Dermis microvascular lymphatic vessel endothelial cell (primary cell): ENCODE measurements at places on chromosomes 5 and 9.

GRCh38 chr5:114101153-114101552 lies 260.7 kb upstream of the KCNN2 start:
- DNase-seq: peak; percentile 48

DNA sequence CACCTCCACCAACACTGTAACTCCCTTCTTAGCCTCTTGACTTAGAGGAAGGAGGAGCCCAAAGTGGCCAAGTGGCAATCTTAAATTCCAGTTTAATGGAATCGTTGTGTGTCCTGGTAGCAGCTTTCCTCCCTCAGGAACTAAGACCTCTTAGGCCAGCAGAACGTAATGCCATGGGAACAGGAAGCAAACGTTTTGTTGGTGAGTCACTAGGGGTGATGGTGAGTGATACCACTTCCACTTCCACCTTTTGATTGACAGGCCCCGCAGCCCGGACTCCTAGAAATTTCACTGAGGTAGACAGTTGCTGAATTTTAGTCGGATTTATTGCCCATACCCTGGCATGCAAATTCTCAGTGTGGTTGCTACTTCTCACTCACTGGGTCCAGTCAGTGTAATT lies 94.2 kb upstream of the FBN2 start:
- no peak for DNase-seq

DNA sequence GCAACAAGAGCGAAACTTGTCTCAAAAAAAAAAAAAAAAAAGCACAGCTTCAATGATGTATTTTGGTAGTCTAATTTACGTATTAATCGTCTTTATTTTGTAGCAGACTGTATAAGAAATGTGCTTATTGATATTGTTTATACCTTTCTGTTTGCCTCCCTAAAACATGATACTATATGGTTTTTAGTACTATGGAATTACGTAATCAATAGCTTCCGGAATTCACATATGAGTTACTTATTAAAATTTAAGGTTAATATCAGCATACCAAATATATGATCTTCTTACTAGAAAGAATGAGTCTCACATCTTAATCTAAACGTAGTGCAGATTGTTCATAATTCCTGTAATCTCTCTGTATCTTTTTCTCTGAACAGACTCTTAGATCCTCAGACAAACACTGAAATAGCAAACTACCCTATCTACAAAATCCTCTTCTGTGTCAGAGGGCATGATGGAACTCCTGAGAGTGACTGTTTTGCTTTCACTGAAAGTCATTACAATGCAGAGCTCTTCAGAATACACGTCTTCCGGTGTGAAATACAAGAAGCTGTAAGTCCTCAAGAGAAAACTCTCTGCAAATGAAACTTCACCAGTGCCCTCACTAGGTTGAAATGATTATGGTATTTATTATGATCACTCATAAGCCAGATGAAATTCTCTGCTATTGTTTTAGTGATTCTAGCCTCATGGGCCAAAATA lies 44.4 kb upstream of the GPR21 start:
- no peak for DNase-seq

- no peak for DNase-seq
Observed at GRCh38 chr5:123428521-123429220, 5.5 kb upstream of the CEP120 start.

DNA sequence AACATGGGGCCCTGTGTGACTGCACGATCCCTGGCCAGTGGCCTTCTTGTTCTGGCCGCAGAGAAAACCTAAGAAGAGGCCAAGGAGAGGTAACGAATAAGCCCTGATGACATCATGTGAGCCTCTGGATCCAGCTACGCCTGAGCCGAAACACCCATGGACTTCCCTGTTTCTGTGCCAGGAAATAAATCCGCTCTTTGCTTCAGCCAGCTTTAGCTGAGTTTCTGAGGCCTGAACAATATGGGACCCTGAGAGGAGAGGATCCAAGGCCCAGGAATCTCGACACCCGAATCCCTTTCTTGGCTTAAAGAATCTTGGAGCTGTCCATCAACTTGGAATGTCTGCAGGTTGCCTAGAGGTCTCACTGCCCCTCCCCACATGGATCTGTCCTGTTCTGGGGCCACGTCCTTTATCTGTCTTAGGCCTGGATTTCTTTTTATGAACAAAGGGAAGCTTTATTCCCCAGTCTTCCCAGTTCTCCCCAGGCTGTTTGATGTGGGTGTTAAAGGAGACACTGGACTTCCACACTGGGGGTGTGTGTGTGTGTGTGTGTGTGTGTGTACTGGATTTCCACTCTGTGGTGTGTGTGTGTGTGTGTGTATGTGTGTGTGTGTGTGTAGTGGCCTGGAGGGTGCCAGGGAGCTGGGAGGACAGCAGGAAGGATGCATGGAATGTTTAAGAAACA lies 13.7 kb downstream of the IER5L start:
- no peak for DNase-seq

GRCh38 chr5:81164936-81165335 lies 68.2 kb upstream of the CKMT2 start:
- DNase-seq: no peak

DNA sequence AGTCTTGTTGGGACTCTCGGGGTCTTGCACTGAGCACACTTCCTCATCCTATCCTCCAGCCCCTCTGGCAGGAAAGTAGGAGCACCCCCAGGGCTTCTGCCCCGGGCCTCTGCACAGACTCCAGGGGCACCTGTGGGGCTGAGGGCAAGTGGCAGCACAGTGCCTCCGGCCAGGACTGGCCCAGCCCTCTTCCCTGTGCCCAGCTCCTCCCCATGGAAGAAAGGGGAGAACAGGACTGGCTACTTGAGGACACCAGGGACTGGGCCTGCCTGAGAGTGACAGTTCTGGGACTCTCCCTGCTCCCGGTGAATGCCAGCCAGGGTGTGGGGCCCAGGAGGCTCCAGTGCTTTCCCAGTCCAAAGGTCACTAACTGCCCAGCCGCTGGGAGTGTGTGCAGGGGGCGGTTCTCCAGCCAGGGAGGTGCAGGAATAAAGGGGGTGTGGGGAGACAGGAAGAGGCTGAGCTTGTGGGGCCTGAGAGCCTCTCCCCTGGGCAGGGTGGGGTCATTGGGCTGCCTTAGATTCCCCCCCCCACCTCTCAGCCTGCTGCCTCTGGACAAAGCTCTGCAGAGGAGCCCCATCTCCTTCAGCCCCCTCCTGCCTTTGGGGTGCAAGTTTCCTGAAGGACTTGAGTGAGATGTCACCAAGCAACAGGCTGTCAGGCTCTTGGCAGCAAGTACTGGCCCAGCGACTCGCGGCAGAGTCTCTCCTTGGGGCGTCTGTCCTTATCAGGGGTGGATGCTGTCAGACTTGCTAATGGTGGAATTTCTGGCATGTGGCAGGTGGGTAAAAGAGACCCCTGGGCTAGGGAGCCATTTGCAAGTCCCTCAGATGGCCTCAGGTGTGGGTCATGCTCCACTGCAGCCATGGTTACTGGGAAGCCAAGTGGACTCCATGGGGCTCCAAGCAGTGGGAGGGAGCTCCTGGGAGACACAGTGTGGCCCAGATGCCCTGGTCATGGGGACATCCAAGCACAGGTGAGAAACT lies 19.1 kb upstream of the JADE2 start:
- DNase-seq: no peak

DNA sequence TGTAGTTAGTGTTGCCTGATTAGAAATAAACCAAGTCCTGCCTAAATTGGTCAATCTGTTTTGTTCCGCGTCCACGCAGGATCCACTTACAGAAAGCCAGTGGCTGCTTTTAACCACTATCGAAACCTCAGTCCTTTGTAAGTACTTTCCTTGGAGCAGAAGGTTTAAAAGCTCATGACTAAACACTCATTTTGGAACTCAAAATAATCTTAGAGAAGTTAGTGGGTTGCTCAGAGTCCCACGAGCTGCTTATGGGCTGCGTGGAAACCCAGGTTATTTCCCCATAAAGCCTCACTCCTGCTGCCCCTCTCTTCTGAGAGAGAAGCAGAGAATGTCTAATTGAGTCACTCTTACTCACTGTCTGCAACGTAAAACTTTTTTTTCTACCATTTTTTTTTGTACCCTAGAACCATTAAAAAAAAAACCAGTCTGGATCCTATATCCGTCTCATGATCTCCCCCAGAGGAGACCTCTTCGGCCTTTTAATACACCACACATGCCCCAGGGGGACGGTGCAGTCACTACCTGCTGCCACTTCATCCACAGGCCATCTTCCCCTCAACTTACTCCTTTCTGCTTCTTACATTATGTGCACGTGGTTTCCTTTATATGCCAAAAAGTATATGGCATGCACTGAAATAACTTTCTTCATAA lies 7.6 kb downstream of the BASP1 start:
- no peak for DNase-seq

GRCh38 chr9:880725-881124 lies 39.2 kb downstream of the DMRT1 start:
- no peak for DNase-seq

- DNase-seq: no peak
Observed at GRCh38 chr9:87546704-87547103, 49.0 kb downstream of the DAPK1 start.

GRCh38 chr5:83496626-83497025 lies 25.1 kb downstream of the VCAN start:
- DNase-seq: no peak

DNA sequence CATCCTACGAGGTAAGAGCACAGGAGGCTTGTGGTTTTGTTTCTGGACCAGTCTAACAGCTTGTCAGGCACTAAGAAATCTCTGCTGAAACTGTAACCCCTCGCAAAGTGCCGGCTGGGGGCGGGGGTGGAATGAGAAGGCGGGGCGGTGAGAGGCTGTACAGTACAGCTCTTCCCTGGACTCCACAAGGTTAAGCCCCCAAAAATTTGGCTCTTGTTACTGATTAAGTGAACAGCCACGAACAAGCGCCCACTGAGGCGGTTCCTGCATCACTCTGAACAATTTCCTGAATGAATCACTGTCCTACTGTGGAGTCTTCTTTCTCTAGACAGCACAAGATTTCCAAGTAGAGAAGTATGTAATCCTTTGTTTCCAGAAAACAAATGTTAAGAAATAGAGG lies 6.8 kb downstream of the FBP2 start:
- no peak for DNase-seq

GRCh38 chr5:174937201-174938123 lies 213.1 kb downstream of the MSX2 start:
- no peak for DNase-seq

DNA sequence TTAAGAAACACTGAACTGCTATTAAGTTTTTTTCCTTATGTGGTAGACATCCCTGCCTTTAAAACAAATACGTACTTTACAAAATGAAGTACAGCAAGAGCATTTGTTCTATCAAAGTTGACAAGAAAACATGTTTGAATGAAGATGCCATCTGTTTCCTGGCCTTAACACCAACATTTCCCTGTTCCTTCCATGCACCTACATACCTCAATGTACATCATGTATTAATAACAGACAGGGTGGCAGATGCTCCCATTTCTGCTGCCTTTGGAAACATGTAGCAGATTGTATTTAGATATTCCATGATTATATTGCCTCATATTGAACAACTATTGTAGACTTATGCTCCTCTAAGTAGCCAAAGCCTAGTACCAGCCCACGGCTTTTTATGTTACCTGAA lies 104.4 kb downstream of the PJA2 start:
- no peak for DNase-seq

DNA sequence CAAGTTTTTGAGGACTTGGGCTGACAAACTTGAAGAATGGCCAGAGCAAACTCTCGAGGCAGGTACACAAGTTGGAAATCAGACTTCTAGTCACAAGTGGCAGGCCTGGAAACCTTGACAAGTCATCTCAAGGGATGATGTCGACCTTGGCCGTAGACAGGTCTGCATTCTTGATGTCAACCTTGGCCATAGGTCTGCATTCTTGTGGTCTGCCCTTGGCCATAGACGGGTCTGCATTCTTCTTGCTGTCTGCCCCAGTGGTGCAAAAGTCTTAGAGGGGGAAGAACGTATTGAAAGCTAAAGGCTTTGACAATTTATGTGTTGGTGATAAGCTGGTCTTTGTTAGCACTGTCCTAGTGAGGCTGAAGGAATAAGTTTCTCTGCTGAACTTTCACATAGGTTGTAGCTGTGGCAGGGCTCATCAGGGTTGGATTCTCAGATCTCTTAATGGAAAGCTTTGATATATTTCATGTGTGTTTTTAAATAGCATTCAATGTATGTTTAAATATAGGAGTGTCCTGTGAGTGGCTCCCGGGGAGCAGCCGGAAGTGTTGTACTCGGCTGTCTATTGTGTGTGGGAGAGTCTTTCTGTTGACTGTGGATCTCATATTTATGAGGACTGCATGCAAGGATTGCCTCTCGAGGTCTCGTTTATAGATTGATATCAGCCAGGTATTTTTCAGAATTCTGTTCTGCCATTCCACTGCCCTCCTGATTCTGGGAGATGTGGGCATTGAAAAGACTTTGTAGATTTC lies 27.0 kb downstream of the SUB1 start:
- no peak for DNase-seq

GRCh38 chr9:132486706-132487350 lies 76.8 kb downstream of the CFAP77 start:
- DNase-seq: no peak

- DNase-seq: no peak
Observed at GRCh38 chr5:133843911-133844310, 124.5 kb downstream of the C5orf15 start.

- DNase-seq: peak; percentile 8
Observed at GRCh38 chr5:126492939-126493338, 69.7 kb downstream of the GRAMD2B start.

DNA sequence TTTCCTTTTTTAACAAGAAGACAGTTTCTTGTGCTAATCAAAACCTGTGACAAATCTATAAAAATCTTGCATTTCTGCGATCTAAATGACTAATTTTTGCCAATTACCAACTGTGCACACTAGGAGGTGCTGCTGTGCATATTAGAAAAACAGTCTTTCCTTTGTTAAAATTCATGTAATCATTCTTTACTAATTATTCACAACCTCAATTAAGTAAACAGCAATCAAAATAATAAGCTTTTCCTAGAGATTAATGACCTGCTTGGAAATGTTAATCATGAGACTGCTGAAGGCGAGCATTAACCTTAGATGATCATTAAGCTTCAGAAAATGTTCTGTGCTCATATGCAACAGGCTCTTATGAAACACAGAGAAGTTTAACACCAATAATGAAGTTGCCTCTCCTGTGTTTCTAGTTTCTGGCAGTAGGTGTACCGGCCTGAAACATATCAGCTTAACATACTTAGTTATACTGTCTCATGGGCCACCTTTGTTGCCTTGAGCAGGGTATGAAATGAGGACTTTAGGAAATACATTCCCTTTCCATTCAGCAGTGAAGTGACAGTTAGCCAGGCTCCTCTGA lies 17.7 kb downstream of the RFESD start:
- DNase-seq: peak; percentile 16

DNA sequence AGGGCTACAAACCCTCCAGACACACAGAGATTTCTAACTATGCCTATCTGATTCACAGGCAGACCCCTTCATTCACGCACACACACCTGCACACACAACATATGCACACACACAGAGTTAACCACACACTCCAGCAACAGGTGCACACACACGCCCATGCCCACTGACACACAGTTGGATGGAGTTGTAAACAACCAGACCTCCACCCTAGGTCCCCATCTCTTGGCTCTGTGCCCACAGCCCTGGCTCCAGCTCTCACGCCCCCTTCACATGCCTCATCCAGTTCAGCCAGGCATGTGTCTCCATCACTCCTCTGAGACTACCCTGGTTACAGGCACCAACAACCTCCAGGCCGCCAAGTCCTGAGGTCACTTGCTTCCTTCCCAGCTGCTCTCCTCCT lies 61.1 kb downstream of the PSD2 start:
- no peak for DNase-seq

- no peak for DNase-seq
Observed at GRCh38 chr5:109291090-109291489, 118.7 kb downstream of the PJA2 start.
